ENCODE measurements at places on chromosomes 6 and 20.

DNA sequence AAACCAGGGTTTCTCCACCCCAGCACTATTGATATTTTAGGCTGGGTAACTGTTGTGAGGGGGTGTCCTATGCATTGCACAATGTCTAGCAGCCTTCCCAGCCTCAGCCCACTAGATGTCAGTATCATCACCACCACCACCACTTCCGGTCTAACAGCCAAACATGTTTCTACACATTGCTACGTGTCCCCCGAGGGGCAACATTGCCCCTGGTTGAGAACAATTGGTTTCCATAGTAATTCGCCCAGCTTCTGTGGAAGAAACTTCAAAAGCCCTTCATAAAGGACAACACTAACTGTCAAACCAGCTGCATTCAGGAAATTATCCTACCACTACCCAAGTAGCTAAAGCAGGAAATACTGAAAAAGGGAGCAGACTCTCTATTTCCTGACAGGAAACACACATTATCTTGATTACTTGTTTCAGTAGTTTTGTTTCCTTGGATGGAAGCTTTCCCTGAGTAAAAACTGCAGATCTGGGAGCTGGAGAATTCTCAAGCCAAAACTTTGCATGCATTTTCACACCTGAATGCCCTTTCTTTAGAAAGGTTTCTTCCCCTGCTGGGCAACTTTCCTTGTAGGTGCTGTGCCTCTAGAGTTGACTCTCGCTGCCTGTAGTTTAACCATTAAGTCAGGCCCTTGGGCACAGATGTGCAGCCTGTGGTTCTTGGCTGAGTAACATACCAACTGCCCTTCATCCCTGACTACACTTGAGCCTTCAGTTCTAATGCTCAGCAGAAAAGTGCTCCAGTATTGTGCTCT lies 23.6 kb downstream of the PKHD1 start:
- DNase-seq, result peak; percentile 46

- DNase-seq, result no peak
Measured at GRCh38 chr6:132161283-132161682, 210.1 kb upstream of the CCN2 start.

DNA sequence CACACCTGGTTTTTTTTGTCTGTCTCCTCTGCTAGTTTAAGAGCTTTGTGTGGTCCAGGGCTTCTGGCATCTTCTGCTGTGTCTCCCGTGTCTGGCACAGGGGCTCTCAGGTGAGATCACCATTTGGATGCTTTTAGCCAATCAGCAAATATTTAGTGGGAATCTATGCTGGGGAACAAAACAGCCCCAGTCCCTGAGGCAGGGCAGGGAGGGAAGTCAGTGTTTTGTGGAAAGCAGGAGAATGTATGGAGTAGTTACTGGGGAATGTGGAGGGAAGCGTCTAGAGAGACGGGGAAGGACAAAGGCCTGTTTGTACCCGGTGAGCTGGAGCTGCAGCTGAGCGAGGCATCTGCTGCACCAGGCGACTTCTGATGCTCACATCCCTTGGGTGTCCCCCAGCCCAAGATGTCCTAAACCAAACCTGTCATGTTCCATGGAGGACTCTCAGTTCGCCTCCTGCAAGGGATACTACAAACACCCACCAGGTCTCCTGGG lies 49.3 kb upstream of the NNAT start:
- no peak for DNase-seq

DNA sequence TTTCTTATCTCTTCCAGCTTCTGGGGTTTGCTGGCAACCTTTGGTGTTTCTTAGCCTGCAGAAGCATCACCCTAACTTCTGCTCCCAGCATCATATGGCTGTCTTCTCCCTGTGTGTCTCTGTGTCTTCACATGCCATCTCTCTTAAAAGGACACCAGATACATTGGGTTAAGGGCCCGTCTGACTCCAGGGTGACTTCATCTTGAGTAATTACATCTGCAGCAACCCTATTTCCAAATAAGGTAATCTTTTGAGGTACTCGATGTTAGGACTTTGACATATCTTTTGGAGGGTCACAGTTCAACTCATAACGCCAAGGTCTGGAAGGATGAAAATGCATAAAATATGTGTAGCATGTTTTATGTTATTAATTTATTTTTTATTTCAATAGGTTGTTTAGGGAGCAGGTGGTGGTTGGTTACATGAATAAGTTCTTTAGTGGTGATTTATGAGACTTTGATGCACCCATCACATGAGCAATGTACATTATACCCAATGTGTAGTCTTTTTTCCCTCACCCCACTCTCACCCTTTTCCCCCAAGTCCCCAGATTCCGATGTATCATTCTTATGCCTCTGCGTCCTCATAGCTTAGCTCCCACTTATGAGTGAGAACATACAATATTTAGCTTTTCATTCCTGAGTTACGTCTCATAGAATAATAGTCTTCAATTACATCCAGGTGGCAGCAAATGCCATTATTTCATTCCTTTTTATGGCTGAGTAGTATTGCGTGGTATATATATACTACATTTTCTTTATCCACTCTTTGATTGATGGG lies 131.1 kb downstream of the TBXT start:
- no peak for DNase-seq

- peak; percentile 75 for DNase-seq
Measured at GRCh38 chr6:158853072-158853879, 34.1 kb upstream of the EZR start.

- DNase-seq, result no peak
Measured at GRCh38 chr6:127833336-127833735, 67.5 kb downstream of the THEMIS start.

GRCh38 chr6:161434350-161434749 lies 160.5 kb upstream of the AGPAT4 start:
- no peak for DNase-seq

DNA sequence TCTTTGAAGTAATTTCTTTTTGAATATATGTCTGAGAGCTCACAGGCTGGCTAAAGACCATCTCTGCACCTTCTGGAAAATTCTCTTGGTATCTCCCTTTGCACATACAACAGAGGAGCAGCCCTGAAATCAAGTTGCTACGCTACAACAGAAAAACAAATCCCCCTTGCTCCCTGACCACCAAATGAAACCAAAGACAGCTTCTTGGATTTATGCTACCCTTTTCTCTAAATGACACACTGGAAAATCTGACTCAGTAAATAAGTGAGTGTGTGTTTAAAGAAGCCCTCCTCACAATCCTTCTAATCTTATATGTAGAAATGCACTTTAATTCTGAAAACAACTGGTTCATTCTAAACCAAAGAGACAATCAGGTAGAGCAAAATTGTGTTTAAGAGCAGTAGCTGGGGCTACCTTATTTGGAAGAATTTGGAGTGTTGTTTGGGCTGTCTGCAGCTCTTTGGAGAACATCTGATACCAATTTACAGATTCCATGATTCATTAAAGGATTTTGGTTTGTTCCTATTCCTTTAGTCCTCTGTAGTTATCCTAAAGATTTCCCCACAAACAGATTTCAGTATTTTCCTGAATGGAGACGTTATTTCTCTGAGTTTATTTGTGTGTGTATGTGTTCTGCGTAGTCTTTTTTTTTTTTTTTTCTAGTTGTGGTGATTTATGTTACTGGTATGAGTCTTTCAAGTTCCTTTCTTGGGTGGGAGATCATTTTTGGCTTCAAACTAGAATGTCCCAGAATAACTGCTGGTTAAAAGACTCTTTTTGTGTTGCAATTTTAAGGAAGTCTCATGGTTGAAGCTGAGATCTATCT lies 36.4 kb upstream of the UTRN start:
- DNase-seq, result no peak

GRCh38 chr6:45398075-45398813 lies 20.5 kb upstream of the SUPT3H start:
- no peak for DNase-seq

GRCh38 chr6:77456531-77457248 lies 6.6 kb downstream of the HTR1B start:
- DNase-seq, result no peak

GRCh38 chr20:5592165-5592564 lies 158.0 kb upstream of the SHLD1 start:
- DNase-seq, result no peak

DNA sequence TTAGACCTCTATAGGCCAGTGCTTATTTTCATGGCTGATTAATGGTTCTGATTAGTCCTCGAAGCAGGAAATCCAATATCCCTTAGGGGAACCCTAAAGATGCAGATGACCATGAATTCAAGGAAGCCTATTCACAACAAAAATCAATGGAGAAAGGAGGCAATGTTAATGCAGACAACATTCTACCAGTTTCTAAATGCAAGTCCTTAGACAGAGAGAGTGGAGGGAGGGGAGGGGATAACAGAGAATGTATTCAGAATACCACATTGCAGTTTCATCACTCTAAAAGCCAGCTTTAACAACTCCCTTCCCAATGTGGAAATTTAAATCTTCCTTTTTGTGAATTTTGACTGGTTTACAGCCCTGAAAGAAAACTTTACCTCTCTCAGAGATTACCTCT lies 87.1 kb upstream of the POU3F2 start:
- no peak for DNase-seq

- DNase-seq, result no peak
Measured at GRCh38 chr20:62773845-62774714, 22.2 kb upstream of the MRGBP start.

- no peak for DNase-seq
Measured at GRCh38 chr6:132147530-132148011, 196.4 kb upstream of the CCN2 start.

DNA sequence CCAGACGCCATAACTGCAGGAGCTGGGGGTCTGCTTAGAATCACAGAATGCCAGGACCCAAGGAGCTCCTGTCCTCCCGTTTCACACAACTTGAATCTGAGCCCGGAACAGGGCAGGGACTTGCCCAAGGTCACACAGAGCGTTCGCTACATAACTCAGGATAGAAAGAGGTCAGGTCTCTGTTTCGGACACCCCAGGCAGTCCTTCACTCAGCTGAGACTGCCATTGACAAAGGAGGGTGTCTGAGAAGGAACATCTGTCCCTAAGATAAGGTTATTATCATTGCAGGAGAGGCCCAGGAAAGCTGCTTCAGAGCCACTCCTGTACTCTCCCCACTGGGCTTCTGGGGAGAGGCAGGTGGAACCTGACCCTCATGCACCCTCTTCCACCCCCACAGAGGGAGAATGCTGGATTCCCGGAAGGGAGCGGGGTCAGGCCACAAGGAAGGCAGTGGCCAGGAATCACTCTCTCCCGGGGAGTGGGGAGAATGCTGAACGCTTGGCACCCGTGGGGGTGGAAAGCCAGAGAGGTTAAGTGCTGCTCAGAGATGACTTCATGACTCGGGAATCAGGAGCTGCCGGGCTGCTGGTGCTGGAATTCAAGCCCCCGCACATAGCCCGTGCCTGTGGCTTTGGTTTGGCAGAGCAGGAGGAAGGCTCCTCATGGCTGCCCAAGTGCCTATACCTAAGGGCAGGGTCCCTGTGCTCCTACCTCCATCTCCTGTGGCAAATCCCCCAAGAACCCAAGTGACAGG lies 10.7 kb downstream of the SDC4 start:
- DNase-seq, result no peak

GRCh38 chr20:62524505-62524911 lies 48.7 kb upstream of the GATA5 start:
- DNase-seq, result no peak

DNA sequence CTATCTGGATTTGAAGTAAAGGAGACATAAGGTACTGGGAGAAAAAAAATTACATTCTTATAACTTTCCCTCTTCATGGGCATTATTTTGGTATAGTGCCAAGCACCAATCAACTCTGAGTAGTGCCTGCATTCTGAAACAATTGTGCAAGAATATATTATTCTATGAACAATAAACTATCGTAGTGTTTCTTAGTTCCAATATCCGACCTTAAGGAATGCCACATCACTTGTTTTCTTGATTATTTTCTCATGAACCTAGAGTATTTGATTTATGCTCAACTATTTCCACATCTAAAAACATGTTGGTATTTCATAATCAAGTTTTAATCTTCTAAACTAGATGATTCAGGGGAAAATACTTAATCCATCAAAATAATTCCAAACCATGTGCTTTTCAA lies 294.4 kb upstream of the TBX18 start:
- DNase-seq, result no peak
